ENCODE measurements at places on chromosomes 1 and 21. TPM values are rescaled to one million over a fixed set of nuclear protein-coding genes. Genes with fewer than 3 reads are reported as not detected.
A peak's percentile ranks its signal among the peaks of the same experiment; 100 is the strongest.

CENPF gene
- 281 TPM for total RNA-seq

CELA2A gene
- total RNA-seq, result not detected

TEDDM1 gene
- total RNA-seq, result not detected

DNA sequence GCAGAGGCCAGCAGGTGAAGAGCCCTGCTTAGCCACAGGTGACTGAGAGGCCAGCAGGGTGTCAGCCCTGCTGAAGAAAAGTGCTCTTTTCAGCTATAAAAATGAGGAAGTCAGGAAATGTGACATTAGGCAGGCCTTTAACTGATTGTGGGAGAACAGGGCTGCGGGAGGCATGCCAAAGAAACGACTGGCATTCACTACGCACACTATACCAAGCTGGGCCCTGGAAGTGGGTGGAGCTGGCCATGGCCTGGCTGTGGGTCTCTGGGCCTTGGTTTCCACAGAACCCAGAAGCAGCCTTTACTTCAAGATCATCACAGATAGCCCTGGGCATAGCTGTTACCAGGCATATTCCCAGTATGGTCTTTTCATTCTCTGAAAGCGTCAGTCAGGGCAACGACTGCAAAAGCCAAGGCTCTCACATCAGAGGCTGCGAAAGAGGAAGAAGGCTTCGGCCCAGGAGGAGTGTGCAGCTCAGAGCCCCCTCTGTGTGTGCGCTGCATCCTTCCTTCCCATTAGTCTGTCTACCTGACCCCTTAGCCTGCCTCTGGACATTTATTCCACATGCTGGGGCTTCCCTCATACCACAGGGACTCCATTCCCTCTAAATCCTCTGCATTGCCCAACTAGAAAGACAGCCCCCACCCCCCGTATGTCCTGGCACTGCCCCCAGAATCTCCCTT is 14.3 kb downstream of the SLC2A1 start:
- DNase-seq, result no peak
- peaks cover 22% of the 10 kb centered on the region for H3K4me1 ChIP-seq
- no peaks in the 10 kb centered on the region for H3K27me3 ChIP-seq
- no peak overlapping the region for H3K4me3 ChIP-seq
- peak overlapping the region; percentile 46 for H3K27ac ChIP-seq

DNA sequence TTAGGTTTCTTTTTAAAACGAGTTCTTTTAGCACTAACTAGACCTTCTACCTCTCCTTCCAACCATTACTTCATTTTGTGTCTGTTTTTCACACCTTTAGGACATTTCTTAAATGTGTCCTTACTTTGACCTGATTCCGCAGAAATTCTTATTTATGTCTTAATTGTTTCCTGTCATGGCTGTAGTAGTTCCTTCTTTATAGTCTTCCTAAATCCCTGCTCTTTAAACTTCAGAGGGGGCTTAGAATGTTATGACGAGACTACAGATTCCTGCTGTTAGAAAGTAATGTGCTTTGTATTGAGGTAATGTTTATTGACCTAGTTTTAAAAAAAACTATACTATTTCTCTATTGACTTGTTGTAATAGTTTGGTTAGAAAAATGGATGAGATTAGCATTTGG is 70.4 kb downstream of the HMCN1 start:
- H3K27ac ChIP-seq, result peak overlapping the region; percentile 48
- peak overlapping the region; percentile 16 for H3K4me3 ChIP-seq
- H3K4me1 ChIP-seq, result peaks cover 62% of the 10 kb centered on the region
- no peaks in the 10 kb centered on the region for H3K27me3 ChIP-seq
- DNase-seq, result peak; percentile 81
- H3K36me3 ChIP-seq, result peaks cover 7% of the 10 kb centered on the region

DNA sequence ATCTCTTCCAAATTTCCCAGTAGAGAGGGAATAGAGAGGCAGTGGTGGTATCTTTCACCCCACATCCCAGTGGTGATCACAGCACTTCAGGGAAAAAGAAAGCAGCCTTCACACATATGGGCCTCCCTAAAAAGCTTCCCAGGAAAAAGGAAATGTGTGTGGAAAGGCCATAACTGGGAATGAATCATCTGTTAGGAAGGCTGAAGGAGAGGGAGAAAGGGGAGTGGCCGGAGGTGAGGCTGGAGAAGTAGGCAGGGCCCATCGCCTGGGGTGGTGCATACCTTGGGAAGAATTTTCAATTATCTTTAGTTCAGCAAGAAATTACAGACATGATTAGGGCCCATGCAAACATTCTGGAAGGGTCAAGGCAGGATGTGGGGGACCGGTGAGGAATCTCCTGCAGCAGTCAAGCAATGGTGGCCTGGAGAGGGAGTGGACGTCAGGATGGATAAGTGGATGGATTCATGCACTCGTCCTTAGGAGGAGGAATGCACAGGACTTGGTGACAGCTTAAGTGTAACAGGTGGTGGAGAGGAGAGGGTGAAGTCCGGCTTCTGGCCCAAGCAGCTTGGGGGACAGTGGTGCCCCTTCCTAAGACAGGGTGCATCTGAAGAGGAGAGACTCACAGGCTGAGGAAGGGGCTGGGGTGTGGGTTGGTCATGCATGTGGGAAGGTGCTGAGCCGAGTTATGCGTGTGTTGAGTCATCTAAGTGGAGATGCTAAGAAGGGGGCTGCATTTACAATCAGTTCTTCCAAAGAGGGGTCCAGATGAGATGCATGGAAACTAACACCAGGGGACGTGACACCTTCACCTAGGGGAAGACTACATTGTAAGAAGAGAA is 17.9 kb downstream of the HIVEP3 start:
- H3K36me3 ChIP-seq, result no peaks in the 10 kb centered on the region
- no peak overlapping the region for H3K27ac ChIP-seq
- no peak for DNase-seq
- no peak overlapping the region for H3K4me3 ChIP-seq
- no peaks in the 10 kb centered on the region for H3K27me3 ChIP-seq

DNA sequence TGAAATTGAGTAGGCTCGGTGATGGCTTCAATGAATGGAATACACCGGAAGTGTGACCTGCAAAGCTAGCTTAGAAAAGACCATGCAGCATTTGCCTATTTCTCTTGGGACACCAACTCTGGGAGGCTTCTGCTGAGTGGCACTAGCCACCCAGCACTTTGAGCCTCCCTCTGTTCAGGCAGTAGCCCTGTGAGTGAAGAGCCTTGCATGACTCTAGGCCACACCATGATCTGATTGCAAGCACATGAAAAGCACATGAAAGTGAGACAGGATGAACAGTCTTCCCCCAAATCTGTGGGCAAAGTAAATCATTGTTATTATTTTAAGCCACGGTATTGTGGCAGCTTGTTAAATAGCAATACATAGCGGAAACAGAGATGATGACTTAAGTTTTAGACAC is 2.8 kb downstream of the CD48 start:
- no peak overlapping the region for H3K4me3 ChIP-seq
- no peak for DNase-seq
- H3K27me3 ChIP-seq, result peaks cover 37% of the 10 kb centered on the region
- no peaks in the 10 kb centered on the region for H3K36me3 ChIP-seq
- no peaks in the 10 kb centered on the region for H3K4me1 ChIP-seq

- no peaks in the 10 kb centered on the region for H3K36me3 ChIP-seq
- H3K4me1 ChIP-seq, result no peaks in the 10 kb centered on the region
- H3K27ac ChIP-seq, result no peak overlapping the region
- H3K27me3 ChIP-seq, result peaks cover 3% of the 10 kb centered on the region
- no peak for DNase-seq
Observed at GRCh38 chr1:2330035-2330434, 61.3 kb downstream of the MORN1 start.

DNA sequence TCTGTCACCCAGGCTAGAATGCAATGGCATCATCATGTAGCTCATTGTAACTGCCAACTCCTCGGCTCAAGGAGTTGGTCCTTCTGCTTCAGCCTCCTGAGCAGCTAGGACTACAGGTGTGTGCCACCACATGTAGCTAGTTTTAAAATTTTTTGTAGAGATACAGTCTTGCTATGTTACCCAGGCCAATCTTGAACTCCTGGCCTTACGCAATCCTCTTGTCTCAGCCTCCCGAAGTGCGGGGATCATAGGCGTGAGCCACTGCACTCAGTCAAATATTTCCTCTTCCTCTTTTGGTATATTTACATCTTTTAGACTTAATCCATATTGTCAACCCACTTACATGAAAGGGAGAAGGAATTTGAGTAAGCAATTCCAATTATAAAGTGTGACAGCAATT is 121.1 kb downstream of the EVI5 start:
- no peak overlapping the region for H3K4me3 ChIP-seq
- H3K36me3 ChIP-seq, result no peaks in the 10 kb centered on the region
- no peaks in the 10 kb centered on the region for H3K27me3 ChIP-seq

SPRR2G gene
- total RNA-seq, result not detected

DNA sequence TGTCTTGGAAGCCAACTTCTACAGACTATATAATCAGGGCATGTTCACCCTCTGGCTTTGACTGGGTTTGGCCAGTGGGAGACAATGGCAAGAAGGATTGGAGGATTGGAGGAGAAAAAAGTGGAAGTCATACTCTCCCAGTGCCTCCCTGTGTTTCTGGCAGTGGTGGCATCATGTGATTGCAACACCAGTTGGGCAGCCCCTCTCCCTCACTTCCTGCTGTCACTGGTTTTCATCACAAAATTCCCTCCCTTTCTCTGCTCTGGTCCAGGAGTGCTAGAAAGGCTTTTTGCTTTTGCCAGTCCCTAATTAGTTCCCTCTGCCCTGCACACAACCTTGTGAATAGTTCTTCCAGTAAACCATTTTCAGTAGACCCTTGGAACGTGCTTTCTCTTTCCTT is 3.7 kb upstream of the QSOX1 start:
- H3K4me3 ChIP-seq, result no peak overlapping the region
- H3K27ac ChIP-seq, result peak overlapping the region; percentile 68
- no peaks in the 10 kb centered on the region for H3K36me3 ChIP-seq
- no peaks in the 10 kb centered on the region for H3K27me3 ChIP-seq

DNA sequence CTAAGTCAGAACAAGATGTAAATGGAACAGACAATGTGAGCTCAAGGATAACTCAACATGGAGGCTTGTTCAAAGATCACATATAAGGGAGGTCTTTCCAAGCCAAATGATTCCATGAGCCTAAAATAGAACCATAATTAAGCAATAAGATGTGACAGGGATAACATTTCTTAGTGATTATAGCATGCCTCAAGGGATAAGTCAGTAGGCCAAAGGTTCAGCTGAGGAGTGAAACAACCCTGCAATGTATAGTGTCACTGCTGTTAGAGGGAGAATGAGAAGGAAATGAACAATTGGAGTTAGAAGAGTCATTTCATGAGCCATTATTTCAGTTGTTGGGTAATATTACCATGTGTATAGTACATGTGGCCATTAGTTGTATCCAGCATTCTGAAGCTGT is 25.0 kb downstream of the GORAB start:
- H3K4me1 ChIP-seq, result no peaks in the 10 kb centered on the region
- no peaks in the 10 kb centered on the region for H3K27me3 ChIP-seq
- no peak overlapping the region for H3K27ac ChIP-seq
- no peak overlapping the region for H3K4me3 ChIP-seq

TENT5C gene
- total RNA-seq, result 0.90 TPM

- no peak overlapping the region for H3K4me3 ChIP-seq
- peaks cover 22% of the 10 kb centered on the region for H3K4me1 ChIP-seq
- no peaks in the 10 kb centered on the region for H3K27me3 ChIP-seq
Observed at GRCh38 chr1:155192346-155193274, 15.1 kb downstream of the THBS3 start.

C1orf74 gene
- total RNA-seq, result 5.0 TPM

SH2D2A gene
- total RNA-seq, result 3.5 TPM

DNA sequence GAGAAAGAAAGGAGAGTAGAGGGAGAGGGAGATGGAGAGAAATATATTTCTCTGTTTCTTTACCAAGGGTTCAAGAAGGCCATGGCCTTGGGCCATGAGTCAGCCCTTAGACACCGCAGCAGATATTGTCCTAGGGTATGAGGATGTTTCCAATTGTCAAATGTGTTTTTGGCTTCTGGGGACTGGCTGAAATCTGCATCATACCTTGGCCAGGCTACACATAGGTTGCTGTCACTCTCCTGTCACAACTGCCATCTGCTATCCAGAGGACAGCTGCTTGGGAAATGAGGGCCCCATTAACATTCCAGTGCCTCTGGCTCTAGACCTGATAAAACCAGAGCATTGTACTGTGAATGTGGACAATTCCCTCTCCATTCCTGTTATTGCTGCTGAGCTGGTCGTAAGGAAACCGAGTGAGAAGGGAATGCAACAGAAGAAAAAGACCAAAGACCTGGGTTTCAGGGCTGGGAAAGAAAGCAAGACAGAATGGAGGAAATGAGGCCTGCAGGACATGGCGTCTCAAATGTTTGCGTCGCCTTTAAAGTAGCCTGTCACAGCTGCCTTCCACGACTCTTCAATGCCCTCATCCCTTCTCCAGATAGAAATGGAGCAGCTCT is 8.8 kb upstream of the PIGC start:
- no peak for DNase-seq
- H3K4me1 ChIP-seq, result no peaks in the 10 kb centered on the region
- H3K4me3 ChIP-seq, result no peak overlapping the region
- no peak overlapping the region for H3K27ac ChIP-seq

DNA sequence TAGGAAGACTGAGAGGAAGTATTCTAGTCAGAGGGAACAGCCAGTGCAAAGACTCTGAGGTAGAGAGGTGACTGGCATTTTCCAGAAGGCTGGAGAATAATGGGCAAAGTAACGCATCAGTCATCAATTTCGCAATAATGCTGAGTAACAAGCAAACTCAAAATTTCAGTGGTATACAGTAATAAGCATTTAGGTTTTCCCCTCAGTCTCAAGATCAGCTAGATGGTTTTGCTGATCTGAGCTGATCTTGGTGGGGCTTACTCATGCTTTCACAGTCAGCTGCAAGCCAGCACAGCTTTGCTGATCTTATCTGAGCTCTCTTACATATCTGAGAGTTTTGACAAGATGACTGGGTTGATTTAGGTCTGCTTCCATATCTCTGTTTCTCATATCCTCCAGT is 108.7 kb downstream of the TSEN15 start:
- H3K27me3 ChIP-seq, result no peaks in the 10 kb centered on the region
- H3K36me3 ChIP-seq, result no peaks in the 10 kb centered on the region
- DNase-seq, result peak; percentile 19

DNA sequence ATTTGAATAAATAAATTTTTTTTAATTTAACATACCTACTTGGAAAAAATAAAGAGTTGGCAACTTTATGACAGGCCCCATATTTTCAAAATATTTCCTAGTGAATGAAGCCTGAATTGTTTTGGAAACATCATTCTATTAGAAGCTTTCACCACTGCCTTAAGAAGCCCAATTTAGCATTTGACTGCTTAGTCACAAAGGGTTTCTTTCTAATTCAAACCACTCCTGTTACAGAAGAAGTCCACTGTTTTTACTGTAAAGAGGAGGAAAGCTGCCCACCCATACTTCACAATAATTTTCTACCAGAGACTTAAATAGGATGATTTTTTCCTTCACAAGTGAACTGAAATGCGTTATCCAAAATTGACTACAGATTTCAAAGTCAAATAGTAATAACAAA is 534.6 kb upstream of the PTBP2 start:
- H3K27me3 ChIP-seq, result no peaks in the 10 kb centered on the region
- no peak overlapping the region for H3K4me3 ChIP-seq
- DNase-seq, result no peak
- H3K4me1 ChIP-seq, result no peaks in the 10 kb centered on the region

FCAMR gene
- not detected for total RNA-seq

DNA sequence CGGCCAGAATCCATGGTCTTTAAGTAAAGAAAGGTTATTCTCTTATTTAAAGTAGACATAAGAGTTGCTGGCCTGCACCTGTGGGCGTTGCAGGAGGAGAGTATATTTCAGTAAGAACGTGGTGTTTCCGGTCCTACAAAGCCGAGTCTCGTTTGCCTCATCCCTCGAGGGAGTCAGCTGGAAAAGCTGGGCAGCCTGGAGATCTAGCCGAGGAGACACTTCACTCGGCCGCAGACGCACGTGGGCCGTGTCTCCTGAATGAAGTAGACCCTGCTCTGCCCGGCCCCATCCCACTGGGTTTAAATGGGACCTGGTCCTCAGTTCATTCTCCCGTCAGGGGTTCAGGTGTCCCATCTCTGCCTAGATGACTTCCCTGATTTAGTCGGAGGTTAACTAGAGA is 14.9 kb downstream of the SLC45A1 start:
- no peak overlapping the region for H3K4me3 ChIP-seq
- H3K27ac ChIP-seq, result no peak overlapping the region
- no peaks in the 10 kb centered on the region for H3K36me3 ChIP-seq
